ENCODE measurements at places on chromosomes 4 and X.

GRCh38 chr4:22707390-22707789 lies 14.7 kb downstream of the GBA3 start:
- DNase-seq = no peak

- DNase-seq = no peak
Measured at GRCh38 chr4:7657545-7658297, 223.0 kb upstream of the PSAPL1 start.

DNA sequence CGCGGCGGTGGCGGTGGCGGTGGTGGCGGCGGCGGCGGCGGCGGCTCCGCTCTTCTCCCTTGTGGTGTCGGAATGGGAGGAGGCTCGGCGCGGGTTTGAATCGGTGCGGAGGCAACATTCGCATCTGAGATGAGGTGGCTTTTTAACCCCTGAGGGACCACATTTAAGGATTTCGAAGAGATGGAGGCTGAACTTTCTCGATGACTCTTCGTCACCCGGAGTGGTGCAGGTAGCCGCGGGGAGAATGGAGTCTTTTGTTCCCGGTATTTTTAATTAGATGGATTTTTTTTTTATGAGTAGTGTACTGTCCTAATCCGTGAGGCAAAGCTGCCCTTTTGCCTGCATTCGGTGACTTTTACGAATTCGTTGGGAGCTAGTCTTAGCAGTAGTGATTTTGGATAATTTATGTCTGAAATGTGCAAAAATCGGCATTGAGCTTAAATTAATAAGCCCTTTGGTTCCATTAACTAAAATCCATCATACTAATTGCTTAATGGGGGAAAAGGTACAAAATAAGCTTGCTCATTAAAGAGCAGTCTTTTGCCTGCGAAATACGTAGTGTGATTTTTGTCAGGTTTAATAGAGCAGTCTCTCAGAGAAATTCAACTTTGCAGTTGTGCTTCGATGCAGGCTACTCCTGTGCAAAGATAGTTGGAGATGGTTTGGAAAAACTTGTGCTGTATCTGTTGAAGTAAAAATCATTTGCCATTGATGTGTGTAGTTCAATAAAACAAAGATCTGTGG lies 206.2 kb downstream of the TENM3 start:
- DNase-seq = peak; percentile 48

DNA sequence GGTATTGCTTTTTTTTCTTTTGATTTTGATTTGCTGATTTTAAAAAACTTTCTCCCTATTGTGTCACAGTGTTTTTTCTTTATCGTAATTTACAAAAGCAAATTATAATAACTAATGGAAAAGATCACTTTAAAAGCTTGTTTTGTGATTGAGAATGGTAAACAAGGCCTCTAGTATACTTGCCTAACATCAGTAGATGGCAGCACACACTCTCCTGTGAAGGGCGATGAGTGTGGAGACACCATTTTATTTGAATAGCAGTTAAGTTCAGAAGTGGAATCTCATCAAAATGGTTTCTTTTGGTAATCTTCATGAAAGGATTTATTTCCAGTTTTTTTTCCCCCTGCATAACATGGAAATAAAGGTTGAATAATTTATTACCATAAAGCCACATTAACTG lies 72.3 kb downstream of the PAK3 start:
- no peak for DNase-seq

DNA sequence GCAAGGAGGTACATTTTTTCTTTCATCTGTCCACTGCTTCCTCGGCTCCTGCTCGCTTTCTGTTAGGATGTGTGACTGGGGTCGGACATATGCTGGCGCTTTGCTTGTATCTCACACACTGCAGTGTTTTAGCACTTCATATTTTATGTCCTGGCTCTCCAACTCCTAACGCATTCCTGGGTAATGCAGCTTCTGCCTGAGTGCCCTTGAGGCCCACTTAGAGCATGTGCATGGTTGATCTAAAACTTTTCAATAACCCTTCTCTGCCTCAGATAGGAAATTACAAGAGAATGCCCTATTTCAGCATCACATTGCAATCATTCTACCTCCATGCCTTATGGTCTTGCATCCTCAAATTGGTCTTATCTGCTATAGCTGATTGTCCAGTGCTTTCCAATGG lies 65.3 kb downstream of the NEIL3 start:
- DNase-seq = no peak

DNA sequence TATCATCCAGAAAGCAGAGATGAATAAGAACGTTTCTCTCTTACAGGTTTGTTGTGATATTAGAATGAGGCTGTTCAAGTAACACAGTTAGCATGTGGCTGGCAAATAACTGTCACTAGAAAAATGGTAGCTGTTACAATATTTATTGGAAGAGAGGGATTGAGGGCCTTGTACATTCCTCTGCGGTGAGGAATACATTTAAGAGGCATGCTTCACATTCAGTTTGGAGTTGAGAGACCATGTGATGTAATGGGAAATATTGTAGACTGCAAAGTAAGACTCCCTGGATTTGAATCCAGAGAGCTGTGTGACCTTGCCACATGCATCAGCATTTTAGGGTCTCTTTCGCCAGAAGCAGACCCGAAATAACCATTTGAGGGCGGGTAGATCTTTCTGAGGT lies 104.8 kb upstream of the KIT start:
- DNase-seq = no peak

- peak; percentile 15 for DNase-seq
Measured at GRCh38 chrX:1444561-1445500, 7.9 kb downstream of the ASMTL start.

GRCh38 chr4:185920171-185920570 lies 108.2 kb upstream of the SORBS2 start:
- no peak for DNase-seq

- DNase-seq = no peak
Measured at GRCh38 chr4:139137763-139138162, 39.3 kb downstream of the ELF2 start.

DNA sequence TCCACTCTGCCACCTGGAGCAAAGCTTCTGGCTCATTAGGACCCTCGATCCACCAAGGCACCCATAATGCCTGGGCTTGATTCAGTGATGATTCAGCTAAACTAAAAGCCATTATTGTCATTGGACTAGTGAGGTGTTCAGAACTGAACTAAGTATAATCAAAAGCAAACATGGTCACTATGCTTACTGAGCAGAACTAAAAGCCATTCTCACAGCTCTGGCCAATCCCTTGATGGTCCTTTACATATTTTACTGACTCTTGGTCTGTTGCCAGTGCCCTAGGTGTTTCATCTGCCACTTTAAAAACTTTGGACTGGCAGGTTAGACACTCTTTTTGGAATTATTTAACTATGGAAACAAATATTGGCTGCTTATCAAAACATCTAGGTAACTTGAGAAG lies 703.5 kb downstream of the FAT4 start:
- DNase-seq = no peak

- peak; percentile 49 for DNase-seq
Measured at GRCh38 chr4:151676301-151676700, 84.5 kb downstream of the GATB start.

GRCh38 chr4:63578383-63578782 lies 830.9 kb downstream of the TECRL start:
- no peak for DNase-seq

DNA sequence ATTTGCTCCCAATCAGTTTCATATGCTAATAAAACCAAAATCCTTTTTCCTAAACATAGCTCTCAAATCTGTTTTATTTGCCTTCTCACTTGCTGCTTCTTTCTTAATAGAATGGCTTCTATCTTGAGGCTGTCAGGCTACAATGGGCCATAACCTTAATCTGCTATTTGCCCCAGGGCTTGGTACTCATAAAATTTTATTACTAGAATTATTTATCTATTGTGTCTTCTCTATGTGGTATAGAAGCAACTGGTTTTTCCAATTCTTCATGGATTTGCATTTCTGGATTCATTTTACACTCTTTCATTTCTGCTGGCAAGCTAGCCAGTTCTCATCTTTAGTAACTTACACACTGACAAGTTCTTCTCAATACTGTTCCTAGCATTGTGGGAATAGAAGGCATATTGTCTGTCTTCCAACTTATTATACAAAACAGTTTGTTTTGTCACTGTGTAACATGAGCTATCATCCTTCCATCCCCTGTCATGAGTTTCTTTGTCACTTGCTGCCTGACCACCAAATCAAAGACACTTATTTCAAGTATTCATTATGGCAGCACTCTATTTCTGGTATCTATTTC lies 96.6 kb upstream of the KCNIP4 start:
- DNase-seq = no peak

- no peak for DNase-seq
Measured at GRCh38 chrX:131831185-131831520, 191.9 kb upstream of the STK26 start.

GRCh38 chr4:24743927-24744326 lies 51.4 kb upstream of the SOD3 start:
- DNase-seq = no peak

DNA sequence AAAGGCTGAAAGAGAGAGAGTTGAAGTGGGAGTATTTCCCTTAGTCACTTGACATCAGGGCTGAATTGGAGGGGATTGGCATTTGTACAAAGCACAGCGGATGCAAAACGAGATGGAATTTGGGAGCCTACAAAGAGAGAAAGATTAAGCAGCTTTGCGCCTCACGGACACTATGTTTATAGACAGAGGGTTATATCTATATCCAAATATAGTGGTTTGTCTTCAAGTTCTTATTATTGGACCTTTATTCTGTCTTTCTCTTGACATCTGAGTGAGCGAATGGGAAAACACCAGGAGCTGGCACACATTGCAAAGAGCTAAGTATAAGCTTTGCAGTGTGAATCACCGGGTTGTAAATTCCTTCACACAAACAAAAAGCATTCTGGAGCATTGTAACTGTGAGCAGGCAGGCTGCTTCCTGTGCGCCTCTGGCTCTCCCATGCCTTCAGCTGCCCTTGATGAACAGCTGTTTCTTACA lies 500.2 kb downstream of the STIM2 start:
- DNase-seq = no peak

DNA sequence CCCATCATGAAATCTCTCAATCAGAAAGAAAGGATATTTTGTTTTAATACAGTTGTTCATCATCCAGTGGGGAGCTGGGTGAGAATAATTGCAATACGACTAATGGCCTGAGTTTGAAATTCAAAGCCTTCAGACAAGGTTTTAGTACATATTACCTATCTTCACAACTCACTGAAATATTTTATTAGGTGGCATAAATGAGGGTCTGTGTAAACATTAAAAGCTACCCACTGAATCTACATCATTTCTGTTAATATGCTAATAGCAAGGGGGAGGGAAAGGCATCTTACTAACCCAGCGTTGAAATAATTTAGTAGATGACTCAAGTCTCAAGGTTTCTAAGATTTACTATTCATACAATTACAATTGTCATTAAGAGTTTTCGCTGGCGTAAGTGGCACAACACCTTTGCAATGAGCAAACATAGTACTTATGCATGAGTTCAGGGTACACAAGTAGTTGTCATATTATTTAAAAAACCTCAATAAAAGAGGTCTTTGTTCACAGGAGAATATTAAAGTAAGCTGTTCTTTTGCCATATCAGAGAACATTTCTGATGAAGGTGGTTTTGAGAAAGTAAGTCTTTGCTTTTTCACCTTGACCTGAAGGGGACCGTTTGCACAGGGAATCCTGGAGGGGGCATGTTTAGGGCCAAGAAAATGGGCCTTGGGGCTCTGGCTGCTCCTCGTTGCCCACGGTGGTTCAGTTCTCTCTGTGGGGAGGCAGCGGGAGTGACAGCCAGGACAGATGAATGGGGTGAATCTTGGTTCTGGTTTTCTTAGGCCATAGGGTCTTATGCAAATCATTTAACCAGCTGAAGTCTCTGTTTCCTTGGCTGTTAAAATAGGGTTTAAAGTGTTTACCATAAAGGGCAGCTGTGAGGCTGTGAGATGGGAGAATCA lies 4.5 kb upstream of the RHOH start:
- DNase-seq = no peak

GRCh38 chr4:92251711-92252110 lies 52.1 kb upstream of the GRID2 start:
- DNase-seq = no peak

DNA sequence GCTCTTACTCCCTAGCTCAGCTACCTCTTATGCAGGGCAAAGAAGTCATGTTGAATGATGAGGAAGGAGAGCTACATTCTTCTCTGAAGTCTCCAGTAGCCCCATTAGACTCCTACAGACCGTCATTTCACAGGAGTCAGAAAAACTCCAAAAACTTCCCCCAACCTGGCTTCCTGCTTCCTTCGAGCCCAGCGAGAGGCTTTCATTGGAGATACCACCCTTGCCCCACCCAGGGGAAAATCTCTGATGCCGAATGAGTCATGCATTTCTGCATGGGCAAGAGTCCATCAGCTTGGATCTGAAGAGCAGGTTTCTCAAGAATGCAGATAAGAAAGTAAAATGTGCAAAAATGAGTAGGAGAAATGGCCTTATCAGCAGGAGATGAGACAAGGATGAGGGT lies 53.0 kb downstream of the ARSF start:
- DNase-seq = no peak

DNA sequence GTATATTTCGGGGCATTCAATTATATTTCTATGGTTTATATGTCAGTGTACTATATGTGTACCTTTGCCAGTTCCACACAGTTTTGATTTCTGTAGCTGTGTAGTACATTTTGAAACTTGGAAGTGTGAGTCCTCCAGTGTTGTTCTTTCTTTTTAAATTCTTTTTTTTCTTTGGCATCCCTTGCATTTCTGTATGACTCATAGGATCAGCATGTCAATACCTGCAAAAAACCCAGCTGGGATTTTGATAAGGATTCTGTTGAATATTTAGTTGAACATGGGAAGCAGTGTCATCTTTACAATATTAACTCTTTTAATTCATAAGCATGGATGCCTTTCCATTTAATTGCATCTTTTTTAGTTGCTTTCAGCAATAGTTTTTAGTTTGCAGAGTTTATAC lies 100.0 kb downstream of the SH3BGRL start:
- DNase-seq = no peak

GRCh38 chr4:183675625-183676024 lies 16.5 kb downstream of the TRAPPC11 start:
- DNase-seq = no peak

GRCh38 chrX:68420559-68420958 lies 12.7 kb downstream of the OPHN1 start:
- DNase-seq = no peak

GRCh38 chr4:23438764-23439163 lies 451.1 kb downstream of the PPARGC1A start:
- DNase-seq = no peak

GRCh38 chrX:32480019-32480418 lies 731.3 kb downstream of the DMD start:
- no peak for DNase-seq

DNA sequence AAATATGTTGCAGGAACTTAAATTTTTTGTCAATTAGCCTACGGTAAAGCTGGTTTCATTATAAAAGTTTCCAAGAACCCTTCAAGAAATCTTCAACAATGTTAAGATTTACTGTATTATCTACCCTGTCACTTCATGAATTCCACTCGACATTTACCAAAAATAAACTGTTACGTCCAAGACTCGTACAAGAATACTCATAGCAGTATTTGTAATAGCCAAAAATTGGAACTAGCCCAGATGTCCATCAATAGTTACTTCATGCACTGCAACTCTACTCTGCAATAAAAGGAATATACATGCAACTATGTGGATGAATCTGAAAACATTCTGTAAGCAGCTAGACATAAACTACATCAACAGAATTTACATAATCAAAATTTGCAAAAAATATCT lies 13.4 kb downstream of the RBMX start:
- no peak for DNase-seq
